ENCODE measurements at places on chromosomes 1 and 21.

- no peak for DNase-seq
These were observed 26.4 kb downstream of the LAMB3 start for GRCh38 chr1:209625791-209626285.

- DNase-seq: no peak
These were observed 47.5 kb upstream of the WLS start for GRCh38 chr1:68279846-68280245.

DNA sequence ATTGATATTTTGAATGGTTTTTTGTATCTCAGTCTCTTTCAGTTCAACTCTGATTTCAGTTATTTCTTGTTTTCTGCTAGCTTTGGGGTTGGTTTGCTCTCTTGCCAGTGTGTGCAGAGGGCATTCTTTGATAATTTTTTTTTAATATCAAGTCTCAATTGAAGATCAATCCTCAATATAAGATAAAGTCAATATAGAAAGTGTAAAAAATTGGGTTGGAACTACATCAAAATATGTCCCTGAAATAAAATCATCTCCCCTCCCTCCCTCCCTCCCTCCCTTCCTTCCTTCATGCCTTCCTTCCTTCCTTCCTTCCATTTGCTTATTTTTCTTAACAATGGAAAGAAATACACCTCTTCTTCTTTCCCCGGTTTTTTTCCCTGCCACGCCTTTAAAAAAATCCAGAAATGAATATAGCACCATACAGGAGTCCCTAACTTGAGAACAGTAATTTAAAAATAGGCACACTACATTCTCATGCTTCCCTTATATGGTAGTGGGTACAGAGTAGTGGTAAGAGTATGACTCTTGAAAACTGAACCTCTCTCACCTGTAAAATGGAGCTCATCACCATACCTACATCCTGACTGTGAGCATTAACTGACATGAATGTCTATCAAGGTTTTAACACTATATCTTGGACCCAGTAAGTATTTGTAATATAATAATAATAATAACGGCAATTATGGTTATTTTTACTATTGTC lies 221.9 kb downstream of the GIPC2 start:
- DNase-seq: no peak

- DNase-seq: no peak
These were observed 7.3 kb upstream of the FCGR2A start for GRCh38 chr1:161497961-161498360.

GRCh38 chr1:172071746-172072145 lies 230.4 kb downstream of the DNM3 start:
- no peak for DNase-seq

DNA sequence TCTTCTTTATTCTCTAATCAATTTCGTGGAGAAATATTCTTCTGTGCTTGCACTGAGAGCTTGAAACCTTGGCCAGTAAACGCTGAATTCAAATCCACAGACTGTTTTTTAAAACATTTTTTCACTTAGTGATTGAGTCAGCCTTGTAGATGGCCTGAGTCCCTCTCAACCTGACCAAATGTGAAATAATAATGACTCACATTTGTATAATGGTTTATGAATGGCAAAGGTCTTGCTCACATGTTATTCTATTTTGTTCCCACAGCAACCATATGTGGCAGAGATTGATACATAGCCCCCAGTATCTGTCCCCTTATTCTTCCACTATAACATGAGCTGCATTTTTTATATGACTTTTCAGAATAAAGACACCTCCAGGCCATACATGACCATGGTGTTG lies 47.8 kb upstream of the CCDC190 start:
- no peak for DNase-seq

DNA sequence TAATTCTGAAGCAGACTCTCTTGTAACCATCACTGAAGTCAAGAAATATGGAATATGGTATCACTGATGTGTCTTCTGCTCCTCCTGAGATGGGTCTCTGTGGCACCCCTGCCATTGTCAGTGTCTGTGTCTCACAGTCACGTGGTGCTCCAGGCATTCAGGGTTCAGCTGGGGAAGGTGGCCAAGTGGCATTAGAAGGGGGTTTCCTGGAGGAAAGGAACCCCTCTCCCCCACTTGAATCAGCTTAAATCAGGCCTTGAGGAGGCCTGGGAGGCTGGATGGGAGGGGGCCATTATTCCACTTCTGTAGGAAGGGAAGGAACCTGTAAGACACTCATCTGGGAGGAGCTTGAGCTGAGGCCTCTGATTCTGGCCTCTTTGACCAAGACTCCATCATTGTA lies 20.5 kb downstream of the CYP4B1 start:
- DNase-seq: no peak

- DNase-seq: no peak
These were observed 117.3 kb downstream of the PSMG1 start for GRCh38 chr21:39065917-39066316.

DNA sequence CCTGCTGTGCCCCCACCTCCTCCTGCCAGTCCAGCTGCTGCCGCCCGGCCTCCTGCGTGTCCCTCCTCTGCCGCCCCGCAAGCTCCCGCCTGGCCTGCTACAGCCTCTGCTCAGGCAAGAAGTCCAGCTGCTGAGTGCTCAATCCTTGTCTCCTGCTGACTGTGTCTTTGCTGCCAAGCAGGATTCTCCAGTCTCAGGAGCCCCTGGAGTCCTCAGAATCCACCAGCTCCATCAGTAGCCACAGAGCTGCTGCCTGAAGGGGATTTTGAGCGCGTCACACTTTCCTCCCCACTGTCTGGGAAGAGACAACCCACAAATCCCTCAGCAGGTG lies 973 bp downstream of the KRTAP10-11 start:
- no peak for DNase-seq

- DNase-seq: no peak
These were observed 121.9 kb upstream of the CDC42BPA start for GRCh38 chr1:227440182-227440581.

DNA sequence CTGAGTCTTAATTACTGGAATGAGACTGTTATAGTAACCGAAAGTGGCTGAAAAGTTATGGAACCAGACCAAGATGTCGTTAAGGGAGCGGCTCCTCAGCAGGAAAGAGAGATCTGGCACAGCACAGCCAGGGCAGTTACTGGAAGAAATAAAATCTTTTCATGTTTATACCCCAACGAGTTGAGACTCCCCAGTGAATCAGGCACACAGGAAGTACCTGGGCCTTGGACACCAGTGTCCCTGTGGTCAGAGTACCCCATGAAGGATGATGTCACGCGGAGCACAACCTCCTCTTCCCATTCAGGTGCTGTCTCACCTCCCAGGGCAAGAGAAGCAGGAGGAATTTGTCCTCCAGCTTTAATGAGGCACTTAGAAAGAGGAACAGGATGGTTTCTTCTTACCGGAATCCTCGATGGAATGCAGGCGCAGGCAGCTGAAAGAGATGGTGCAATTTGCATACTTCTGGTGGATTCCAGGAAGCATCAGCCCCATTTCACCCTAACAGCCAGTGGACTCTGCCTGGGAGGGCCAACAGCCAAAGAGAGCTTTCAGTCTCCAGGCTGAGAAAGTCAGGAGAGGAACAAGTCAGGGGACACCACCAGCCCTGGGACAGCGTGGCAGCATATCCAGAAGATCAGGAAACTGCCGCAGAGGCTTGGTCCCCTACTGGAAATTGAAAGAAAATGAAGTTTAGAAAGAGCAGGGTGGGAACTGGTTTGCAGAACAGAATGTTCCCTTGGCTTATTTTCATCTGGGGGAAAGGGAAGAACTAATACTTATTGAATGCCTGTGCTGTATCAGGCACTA lies 35.9 kb upstream of the CTTNBP2NL start:
- no peak for DNase-seq

DNA sequence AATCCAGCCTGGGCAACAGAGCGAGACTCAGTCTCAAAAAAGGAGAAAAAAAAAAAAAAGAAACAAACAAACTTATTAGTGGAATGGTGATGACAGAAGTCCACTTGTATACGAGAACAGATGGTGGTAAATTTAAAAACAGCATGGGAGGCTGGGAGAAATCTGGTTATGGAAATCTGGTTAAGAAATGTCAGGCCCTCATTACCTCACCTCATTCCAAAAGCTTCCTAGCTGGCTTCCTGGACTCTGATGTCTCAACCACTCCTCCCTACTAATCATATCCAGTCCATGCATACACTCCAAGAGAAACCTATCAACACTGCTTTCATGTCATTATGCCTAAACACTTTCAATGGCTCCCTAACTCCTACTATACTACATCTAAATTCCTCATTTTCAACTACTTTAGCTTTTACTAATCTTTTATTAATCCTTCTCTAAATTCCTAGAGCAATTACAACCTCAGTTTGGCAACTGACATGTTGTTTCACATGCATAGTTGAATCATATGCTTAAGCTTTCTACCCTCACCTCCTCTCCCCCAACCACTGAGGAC lies 52.9 kb downstream of the FOXJ3 start:
- no peak for DNase-seq

DNA sequence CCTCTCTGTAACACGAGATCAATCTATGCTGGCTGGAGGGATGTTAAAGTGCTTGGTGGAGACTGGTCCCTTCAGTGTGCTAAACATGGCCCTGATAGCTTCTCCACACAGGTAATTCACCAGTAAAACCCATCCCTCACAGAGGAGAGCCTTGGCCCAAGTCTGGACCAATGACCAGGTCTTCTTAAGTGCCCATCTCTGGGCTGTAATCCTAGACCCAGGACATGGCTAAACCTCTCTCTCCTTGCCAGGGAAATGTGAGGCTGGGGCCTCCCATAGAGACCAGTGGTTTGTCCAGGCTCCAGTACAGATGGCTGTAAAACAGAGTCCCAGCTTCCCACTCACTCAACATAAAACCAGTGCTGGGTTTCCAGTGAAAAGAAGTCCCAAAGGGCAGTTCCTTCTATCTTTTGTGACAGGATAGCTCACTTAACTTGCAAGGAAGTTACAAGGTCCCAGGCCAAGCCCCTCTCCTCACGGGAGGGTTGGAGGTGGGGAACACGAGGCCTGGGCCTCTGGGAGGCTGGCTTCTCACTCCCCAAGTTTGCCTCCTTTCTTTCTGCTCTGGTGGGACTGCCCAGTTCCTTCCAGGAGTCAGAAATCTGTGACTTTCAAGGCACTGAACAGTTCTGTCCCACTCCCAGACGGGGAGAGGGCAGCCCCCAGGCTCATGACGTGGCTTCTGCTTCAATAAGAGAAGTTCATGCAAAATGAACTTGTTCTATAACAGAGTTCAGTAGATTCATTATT lies 2.2 kb upstream of the KIF17 start:
- no peak for DNase-seq

- no peak for DNase-seq
These were observed 46.9 kb downstream of the CAPN2 start for GRCh38 chr1:223759273-223759672.

- no peak for DNase-seq
These were observed 12.1 kb upstream of the DEGS1 start for GRCh38 chr1:224170748-224171478.

GRCh38 chr1:47418681-47419325 lies 2.7 kb downstream of the FOXE3 start:
- no peak for DNase-seq

- DNase-seq: no peak
These were observed 3.8 kb downstream of the PTAFR start for GRCh38 chr1:28172713-28173150.

- DNase-seq: peak; percentile 73
These were observed 89.7 kb upstream of the RUNX1 start for GRCh38 chr21:35138665-35139381.

GRCh38 chr1:97929874-97930851 lies 9.3 kb upstream of the DPYD start:
- no peak for DNase-seq

GRCh38 chr1:218339267-218339831 lies 5.8 kb upstream of the TGFB2 start:
- no peak for DNase-seq

DNA sequence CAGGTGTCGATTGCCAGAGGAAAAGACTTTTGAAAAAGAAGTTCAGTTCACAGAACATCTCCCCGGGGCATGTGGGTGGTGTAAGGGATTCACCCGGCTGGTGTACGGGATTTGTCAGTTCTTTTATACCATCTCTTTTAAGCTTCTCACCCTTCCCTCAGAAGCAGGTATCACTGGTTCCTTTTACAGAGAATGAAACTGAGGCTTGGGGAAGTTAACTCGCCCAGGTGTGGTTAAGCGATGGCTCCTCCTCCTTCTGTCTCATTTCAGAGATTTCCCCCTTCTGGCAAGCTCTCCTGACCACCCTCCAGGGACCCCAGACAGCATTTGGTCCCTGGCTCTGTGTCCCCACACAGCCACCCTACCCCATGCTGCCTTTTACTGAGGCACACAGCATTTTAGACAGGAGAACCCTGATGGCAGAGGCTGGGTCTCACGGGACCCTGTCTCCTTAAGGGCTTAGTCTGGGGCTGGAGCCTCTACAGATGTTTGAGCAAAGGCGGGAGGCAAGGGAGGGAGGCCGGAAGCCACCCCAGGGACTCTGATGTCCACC lies 2.8 kb upstream of the ECE1 start:
- DNase-seq: peak; percentile 34

DNA sequence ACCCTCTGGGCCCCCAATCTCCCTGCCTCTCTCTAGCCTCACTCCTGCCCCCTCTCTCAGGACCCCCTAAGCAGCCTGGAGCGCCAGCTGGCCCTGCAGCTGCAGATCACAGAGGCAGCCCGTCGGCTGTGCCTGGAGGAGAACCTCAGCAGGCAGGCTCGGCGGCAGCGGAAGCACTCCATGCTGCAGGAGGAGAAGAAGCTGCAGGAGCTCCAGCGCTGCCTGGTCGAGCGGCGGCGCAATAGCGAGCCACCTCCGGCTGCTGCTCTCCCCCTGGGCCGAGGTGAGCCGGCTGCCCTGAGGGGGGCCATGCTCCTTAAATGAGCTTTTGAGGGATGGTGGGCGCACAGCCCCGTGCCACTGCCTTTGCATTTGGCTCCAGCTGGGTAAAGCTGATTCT lies 6.2 kb downstream of the INAVA start:
- DNase-seq: no peak

DNA sequence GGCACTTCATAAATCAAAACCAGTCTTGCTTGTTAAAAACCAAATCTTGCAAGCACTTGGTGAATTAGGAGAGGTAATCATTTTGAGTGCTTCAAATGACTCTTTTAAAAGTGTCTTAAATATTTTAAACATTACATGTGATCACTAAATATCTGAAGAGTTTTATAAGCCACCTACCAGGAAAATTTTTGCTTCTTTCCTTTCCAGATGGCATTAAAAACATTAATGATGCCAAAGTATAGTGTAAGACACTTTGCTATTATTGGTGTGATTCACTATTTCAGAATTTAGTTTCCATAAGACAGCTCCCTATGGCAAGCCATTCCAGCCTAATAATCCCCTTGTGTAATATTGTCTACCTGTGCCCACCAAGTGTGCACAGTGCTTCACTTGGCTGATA lies 548.8 kb upstream of the ADAMTS5 start:
- DNase-seq: no peak

- DNase-seq: no peak
These were observed 131.5 kb downstream of the CNIH3 start for GRCh38 chr1:224747578-224747977.

GRCh38 chr1:97630281-97630680 lies 290.6 kb downstream of the DPYD start:
- no peak for DNase-seq

GRCh38 chr21:39800311-39800710 lies 55.3 kb downstream of the IGSF5 start:
- DNase-seq: no peak

All from stimulated activated CD4-positive, alpha-beta T cell treated with anti-CD3 and anti-CD28 coated beads, Interleukin-2, amount 100 ng/mL, for 4 hours (primary cell).